ENCODE measurements at places on chromosomes 1 and 21. TPM values are rescaled to one million over a fixed set of nuclear protein-coding genes. Genes with fewer than 3 reads are reported as not detected.

Gene PTAFR
- 0.25 TPM for total RNA-seq

Gene GLIS1
- total RNA-seq: not detected

Gene DNAH14
- total RNA-seq: 31.0 TPM

Gene WNT3A
- not detected for total RNA-seq

Gene VWA5B1
- 0.30 TPM for total RNA-seq

Gene CFHR1
- 0.56 TPM for total RNA-seq

Gene PLA2G2F
- not detected for total RNA-seq

GRCh38 chr1:3169665-3170356 is 100.8 kb downstream of the PRDM16 start:
- H3K4me1 ChIP-seq: peaks cover 50% of the 10 kb centered on the region
- H3K4me3 ChIP-seq: no peak overlapping the region
- H3K27me3 ChIP-seq: peaks cover 6% of the 10 kb centered on the region
- H3K27ac ChIP-seq: peak overlapping the region; percentile 75
- H3K36me3 ChIP-seq: no peaks in the 10 kb centered on the region

DNA sequence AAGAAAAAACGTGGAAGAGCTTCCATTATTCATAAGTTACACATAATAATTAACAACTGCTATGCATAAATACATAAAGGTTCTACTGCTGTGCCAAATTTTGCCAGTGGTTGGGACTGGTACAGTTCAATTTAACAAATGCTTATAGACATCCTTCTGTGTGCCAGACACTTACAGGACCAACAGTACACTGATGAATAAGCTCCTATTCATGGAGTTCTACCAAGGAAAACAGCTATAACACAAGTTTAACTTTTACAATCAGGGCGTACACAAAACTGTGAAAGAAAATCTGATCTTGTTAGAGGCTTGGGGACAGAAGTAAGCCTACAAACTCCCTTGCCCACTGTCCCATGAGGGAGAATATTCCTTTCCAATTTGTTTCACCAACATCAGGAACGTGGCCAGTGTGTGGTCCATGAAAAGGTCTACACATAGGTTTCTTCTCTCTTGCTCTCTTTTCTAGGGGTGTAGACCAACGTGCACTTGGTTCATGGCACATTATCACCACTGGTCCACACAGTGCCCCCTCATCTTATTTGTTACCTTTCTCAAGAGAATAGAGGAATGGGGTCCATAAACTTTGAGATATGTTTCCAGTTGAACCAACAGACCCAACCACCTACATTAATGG is 10.1 kb downstream of the NRIP1 start:
- H3K4me3 ChIP-seq: peak overlapping the region; percentile 3
- no peaks in the 10 kb centered on the region for H3K27me3 ChIP-seq
- peaks cover 85% of the 10 kb centered on the region for H3K4me1 ChIP-seq
- no peak overlapping the region for H3K27ac ChIP-seq
- no peaks in the 10 kb centered on the region for H3K36me3 ChIP-seq

DNA sequence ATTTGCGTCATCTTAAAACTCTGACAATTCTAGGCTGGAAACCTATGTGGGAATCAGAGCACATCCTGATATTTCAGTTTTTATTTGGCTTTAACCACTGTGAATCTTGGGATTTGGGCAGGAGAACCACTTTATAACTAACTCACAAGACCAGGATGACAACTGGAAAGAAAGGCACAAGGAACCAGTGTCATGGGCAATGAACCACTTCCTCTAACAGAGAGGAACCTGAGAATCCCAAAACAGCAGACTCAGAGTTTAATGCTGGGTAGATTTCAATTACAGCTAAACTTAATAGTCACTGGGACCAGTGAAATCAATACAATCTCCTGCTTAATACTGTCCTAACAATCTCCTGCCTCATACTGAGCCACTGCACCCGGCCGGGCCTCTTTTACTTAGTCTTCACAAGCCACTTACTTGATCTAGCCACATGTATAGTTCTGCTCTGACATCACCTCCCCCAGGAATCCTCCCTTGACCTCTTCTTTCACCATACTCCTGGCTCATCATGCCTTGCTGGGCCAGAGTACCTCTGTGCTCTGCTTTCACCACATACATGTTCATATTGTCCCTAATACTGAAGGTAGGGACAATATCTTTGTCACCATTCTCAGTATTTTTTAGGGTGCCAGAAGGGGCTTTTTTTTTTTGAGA is 20.2 kb upstream of the SLFNL1 start:
- H3K36me3 ChIP-seq: peaks cover 7% of the 10 kb centered on the region
- DNase-seq: no peak
- no peaks in the 10 kb centered on the region for H3K4me1 ChIP-seq
- no peaks in the 10 kb centered on the region for H3K27me3 ChIP-seq
- no peak overlapping the region for H3K4me3 ChIP-seq

GRCh38 chr1:62068978-62069377 is 125.7 kb upstream of the L1TD1 start:
- no peaks in the 10 kb centered on the region for H3K27me3 ChIP-seq
- no peak overlapping the region for H3K27ac ChIP-seq
- no peak overlapping the region for H3K4me3 ChIP-seq
- DNase-seq: no peak

DNA sequence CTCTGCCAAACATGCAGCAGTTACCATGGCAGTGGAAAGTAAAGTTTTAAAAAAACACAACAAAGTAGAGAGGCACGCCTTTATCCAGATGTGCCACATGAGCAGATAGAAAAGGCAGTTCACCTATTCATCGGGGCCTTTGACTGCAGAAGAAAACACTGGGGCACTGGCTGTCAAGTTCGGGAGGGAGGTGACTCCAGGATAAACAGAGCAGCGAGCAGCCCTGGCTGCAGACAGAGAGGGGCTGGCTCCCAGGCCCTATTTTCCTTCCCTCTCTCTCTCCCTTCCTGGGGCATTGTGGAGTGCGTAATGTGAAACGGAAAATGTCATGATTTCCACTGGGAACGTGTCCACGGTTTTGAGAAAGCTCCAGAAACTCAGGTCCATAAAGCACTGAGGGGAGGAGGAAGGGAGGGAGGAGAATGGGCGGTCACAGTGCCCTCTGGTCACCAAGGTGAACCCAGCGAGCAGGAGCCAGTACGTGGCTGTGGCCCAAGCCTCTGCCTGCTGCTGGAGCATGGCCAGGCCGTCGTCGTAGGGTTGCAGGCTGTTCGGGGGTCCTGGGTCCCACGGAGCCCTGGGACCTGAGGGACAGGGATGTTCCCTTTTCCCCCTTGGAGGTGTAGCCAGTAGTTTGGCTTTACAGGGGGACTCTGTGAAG is 114.7 kb upstream of the IRF2BP2 start:
- peaks cover 92% of the 10 kb centered on the region for H3K4me1 ChIP-seq
- peak overlapping the region; percentile 99 for H3K27ac ChIP-seq

DNA sequence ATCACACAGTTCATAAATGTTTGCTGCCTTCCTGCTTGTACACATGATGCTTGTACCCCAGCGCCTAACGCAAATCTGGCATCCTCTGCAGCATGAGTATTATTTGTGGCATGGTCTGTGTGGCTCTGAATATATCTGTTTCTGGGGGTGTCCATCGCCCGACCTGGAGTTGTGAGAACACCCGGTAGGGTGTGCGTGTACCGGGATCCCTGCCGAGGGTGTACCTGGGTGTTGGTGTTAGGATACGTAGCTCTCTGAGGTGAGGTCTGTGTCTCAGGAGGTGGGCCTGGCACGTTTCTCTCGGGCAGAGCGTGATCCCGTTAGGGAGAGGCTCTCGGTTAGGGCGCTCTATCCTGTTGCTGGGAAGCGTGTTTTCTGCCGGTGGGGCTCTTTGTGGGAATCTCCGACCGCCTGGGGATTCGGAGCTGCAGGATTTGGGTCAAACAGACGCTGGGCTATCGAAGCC is 10.4 kb upstream of the CDC20 start:
- no peaks in the 10 kb centered on the region for H3K36me3 ChIP-seq
- peak overlapping the region; percentile 65 for H3K4me3 ChIP-seq
- DNase-seq: no peak
- no peak overlapping the region for H3K27ac ChIP-seq

GRCh38 chr1:51583532-51583931 is 33.4 kb upstream of the OSBPL9 start:
- no peak overlapping the region for H3K4me3 ChIP-seq
- no peaks in the 10 kb centered on the region for H3K27me3 ChIP-seq
- H3K4me1 ChIP-seq: peaks cover 11% of the 10 kb centered on the region
- no peaks in the 10 kb centered on the region for H3K36me3 ChIP-seq

GRCh38 chr1:215282557-215282956 is 200.0 kb downstream of the KCNK2 start:
- no peaks in the 10 kb centered on the region for H3K36me3 ChIP-seq
- H3K4me1 ChIP-seq: no peaks in the 10 kb centered on the region
- no peak overlapping the region for H3K27ac ChIP-seq
- no peak overlapping the region for H3K4me3 ChIP-seq
- DNase-seq: no peak
- no peaks in the 10 kb centered on the region for H3K27me3 ChIP-seq

DNA sequence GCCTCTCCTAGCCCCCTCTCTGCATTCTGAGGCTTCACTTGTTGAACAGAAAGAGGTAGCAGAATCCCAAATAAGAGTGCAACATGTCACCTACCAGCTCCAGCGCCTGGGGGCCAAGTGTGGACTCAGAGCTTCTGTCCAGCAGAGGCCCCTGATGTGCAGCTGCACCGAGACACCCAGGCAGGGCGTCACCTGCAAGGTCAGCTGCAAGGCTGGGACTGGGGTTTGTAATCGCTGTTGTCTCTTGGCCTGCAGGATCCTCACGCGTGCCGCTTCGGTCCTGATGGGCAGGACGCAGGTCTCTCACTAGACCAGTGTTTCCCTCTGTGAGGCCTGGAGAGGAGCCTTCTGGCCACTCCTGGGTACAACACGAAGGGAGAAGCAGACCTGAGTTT is 4.3 kb upstream of the SLX9 start:
- no peak overlapping the region for H3K4me3 ChIP-seq
- H3K4me1 ChIP-seq: peaks cover 15% of the 10 kb centered on the region
